ENCODE measurements at places on chromosomes 4 and X.

DNA sequence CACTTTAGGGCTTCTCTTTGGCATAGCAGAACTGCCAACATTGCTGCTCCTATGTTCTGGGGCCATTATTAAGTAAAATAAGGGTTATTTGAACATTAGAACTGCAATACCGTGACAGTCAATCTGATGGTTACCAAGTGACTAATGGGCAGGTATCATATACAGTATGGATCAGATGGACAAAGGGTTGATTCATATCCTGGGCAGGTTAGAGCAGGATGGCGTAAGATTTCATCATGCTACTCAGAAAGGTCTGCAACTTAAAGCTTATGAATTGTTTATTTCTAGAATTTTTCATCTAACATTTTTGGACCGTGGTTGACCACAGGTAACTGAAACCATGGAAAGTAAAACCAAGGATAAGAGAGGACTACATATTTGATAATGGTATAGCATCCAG is 40.9 kb downstream of the BRCC3 start:
- DNase-seq, result no peak

- DNase-seq, result peak; percentile 98
Observed at GRCh38 chr4:121711263-121712000, 14.7 kb upstream of the ANXA5 start.

GRCh38 chr4:48899432-48899749 is 7.2 kb downstream of the OCIAD2 start:
- DNase-seq, result no peak

DNA sequence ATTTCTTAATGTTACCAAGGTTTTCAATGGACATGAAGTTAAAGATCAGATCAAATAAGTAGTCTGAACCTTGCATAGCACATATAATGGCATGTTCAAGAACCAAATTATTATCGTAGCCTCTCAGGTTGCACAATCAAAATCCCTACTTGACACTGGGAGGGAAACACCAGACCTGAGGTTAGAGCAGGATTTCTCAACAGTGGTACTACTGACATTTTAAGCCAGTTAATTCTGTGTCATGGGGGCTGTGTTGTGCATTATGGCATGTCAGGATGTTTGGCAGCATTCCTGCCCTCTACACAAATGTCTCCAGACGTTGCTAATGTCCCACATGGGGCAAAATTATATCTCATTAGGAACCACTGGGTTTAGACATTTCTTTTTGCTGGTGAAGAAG is 20.8 kb downstream of the RLIM start:
- no peak for DNase-seq

DNA sequence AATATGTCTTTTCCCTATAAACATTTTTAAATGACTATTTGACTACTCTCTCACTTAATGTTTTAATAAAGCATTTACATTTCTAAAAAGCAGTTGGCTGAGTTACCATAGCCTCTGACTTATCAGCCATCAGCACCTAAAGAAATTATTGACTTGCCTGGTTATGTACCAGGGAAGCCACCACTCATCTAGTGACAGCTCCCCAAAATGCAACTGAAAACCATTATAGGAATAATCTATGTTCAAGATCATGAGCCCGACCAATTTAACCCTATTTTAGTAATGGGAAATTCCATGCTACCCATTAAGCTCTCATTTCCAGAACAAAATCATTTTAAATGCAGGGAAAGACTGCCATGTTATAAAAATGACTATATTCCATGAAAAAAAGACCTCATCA is 34.4 kb downstream of the HDX start:
- DNase-seq, result no peak

DNA sequence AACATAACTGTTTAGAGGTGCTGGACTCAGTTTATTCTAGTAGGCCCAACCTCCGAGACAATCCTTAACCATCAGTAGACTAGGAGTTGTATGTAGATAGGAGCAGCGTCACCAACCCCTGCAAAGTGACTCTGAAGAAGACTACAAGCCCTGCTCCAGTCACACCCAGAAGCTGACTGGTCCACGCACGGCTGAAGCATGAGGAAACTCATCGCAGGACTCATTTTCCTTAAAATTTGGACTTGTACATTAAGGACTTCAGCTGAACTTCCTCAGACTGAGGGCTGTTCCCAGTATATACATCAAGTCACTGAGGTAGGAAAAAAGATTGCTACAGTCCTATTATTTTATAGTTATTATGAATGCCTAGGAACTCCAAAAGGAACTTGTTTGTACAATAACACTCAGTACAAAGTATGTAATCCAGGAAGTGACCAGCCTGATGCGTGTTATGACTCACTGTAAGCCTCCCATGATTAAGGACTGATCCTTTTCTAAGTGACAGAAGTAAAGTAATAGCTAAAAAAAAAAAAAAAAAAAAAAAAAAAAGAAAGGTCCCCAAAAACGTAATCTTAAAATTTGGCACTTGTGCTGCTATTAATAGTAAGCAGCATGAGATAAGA is 41.6 kb upstream of the UGT2B7 start:
- no peak for DNase-seq
